ENCODE measurements at places on chromosomes 1 and 21.

GRCh38 chr21:14121719-14122118 is 89.0 kb downstream of the LIPI start:
- DNase-seq, result no peak

GRCh38 chr1:5616366-5617178 is 375.7 kb downstream of the NPHP4 start:
- no peak for DNase-seq

DNA sequence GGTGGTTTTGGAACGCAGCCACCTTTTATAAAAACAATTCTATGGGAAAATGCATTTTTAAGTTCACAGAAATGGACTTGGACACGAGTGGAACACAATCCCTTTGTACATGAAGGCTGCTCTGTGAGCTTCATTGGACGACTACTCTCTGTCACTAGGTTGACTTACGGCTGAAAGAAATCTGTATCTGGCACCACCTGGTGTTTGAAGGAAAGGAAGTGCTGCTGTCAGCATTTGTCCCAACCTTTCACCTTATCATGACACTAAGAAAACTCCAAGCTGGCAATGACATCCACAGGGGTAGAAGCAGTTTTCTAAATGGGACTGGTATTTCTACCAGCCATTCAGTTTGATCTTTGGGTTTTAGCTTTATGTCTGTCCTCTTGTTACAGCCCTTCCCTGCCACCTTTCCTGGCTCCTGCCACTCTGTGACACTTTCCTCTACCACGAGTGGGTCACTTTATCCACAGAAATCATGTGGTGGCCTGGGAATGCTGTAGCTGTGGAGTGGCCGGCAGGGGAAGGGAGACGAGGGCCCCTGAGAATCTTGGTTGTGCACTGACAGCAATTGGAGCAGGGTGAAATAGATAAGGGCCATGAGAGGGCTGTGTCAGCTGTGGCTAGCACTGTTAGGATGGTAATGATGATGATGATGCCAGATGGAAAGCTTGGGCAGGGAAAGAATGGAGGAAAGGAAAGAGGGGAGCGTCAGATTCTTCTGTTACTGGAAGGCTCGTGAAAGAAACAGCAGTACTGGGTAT is 85.2 kb downstream of the TBX19 start:
- DNase-seq, result no peak

GRCh38 chr1:41689558-41689981 is 205.1 kb upstream of the EDN2 start:
- DNase-seq, result no peak

GRCh38 chr1:23037081-23037740 is 17.9 kb downstream of the KDM1A start:
- DNase-seq, result no peak

GRCh38 chr1:93437976-93438605 is 9.8 kb upstream of the FNBP1L start:
- DNase-seq, result no peak

GRCh38 chr1:15224259-15224869 is 22.7 kb upstream of the FHAD1 start:
- no peak for DNase-seq

Data from neural crest cell (in vitro differentiated cells).